Adrenal gland (tissue), 19 donors: ENCODE measurements at places on chromosomes 3 and 15. TPM values are rescaled to one million over a fixed set of nuclear protein-coding genes. Genes with fewer than 3 reads are reported as not detected.

DNA sequence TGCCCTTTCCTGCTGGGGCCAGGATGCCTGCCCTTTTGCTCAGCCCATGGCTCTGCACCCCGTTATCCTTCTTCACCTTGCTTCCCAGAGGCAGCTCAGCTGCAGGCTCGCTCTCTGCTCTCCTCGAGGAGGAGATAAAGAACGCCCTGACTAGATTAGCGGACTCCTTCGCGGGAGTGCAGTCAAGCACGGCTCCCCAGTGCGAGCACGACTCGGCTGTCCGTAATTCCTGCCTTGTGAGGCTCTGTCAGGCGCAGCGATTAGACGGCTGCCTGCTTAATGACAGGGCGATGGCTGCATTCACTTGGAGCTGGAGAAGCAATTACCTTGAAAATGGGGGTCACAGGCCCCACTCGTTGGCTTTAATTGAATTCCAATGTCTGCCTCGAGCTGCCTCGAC is 25.9 kb downstream of the TLE3 start:
- no peaks in the 10 kb centered on the region for H3K4me1 ChIP-seq
- no peak overlapping the region for H3K4me3 ChIP-seq
- no peak overlapping the region for H3K27ac ChIP-seq
- peaks cover 83% of the 10 kb centered on the region for H3K36me3 ChIP-seq

- H3K4me3 ChIP-seq = no peak overlapping the region
- H3K27ac ChIP-seq = no peak overlapping the region
- DNase-seq = peak; percentile 39
- H3K36me3 ChIP-seq = no peaks in the 10 kb centered on the region
Measured at GRCh38 chr3:4507024-4507596, 14.0 kb downstream of the ITPR1 start.

GRCh38 chr15:42508263-42508690 is 12.8 kb downstream of the SNAP23 start:
- peak overlapping the region; percentile 32 for H3K27ac ChIP-seq
- H3K4me3 ChIP-seq = no peak overlapping the region
- H3K4me1 ChIP-seq = peaks cover 37% of the 10 kb centered on the region
- no peak for DNase-seq
- H3K27me3 ChIP-seq = no peaks in the 10 kb centered on the region

DNA sequence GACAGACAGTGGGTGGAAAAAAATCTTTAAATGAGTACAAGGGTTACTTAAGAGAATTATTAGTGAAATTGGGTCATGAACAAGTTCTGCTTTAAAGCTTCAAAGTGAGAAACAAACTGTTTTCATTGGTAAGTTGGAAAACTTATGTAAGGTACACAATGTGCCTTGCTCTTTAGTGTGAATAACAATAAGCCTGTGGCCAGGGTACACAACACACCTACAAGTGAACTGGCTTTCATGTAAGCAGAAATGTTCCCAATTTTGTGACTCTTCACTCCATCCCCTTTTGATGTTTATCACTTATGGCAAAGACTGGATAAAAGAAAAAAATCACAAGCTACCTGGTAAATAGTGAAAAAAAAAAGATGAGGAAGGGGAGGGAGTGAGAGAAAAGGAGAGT is 253.7 kb downstream of the ZBTB20 start:
- H3K4me3 ChIP-seq = no peak overlapping the region
- no peaks in the 10 kb centered on the region for H3K27me3 ChIP-seq
- H3K27ac ChIP-seq = no peak overlapping the region
- DNase-seq = no peak

- no peak for DNase-seq
- H3K4me1 ChIP-seq = no peaks in the 10 kb centered on the region
- no peak overlapping the region for H3K27ac ChIP-seq
- H3K27me3 ChIP-seq = no peaks in the 10 kb centered on the region
Measured at GRCh38 chr3:101762041-101762646, 16.9 kb upstream of the NXPE3 start.

- no peak overlapping the region for H3K27ac ChIP-seq
- H3K4me3 ChIP-seq = no peak overlapping the region
- no peaks in the 10 kb centered on the region for H3K4me1 ChIP-seq
- no peak for DNase-seq
- H3K27me3 ChIP-seq = no peaks in the 10 kb centered on the region
Measured at GRCh38 chr3:143045639-143046038, 44.3 kb downstream of the U2SURP start.

GRCh38 chr15:53351373-53351772 is 408.1 kb downstream of the WDR72 start:
- H3K27me3 ChIP-seq = no peaks in the 10 kb centered on the region
- no peaks in the 10 kb centered on the region for H3K4me1 ChIP-seq
- DNase-seq = no peak
- no peaks in the 10 kb centered on the region for H3K36me3 ChIP-seq
- no peak overlapping the region for H3K4me3 ChIP-seq

DNA sequence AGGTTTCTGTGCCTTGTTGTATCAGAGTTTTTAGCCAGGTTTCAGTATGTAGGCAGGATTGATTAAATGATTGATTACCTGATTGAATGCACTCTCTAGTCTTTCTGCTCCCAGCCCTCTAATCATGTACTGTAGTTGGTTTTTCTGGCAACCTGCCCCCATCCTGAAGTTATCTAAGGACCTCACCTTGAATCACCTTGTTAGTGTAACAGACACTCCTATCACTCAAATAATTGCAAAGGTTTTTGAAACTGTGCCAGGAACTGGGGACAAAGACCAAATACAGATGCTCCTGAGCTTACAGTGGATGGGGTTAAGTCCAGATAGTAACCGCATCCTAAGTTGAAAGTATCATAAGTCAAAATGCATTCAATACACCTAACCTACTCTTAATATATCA is 141.5 kb upstream of the EIF1B start:
- H3K36me3 ChIP-seq = no peaks in the 10 kb centered on the region
- no peak overlapping the region for H3K27ac ChIP-seq
- no peak overlapping the region for H3K4me3 ChIP-seq
- no peaks in the 10 kb centered on the region for H3K4me1 ChIP-seq
- no peak for DNase-seq
- H3K27me3 ChIP-seq = no peaks in the 10 kb centered on the region

DNA sequence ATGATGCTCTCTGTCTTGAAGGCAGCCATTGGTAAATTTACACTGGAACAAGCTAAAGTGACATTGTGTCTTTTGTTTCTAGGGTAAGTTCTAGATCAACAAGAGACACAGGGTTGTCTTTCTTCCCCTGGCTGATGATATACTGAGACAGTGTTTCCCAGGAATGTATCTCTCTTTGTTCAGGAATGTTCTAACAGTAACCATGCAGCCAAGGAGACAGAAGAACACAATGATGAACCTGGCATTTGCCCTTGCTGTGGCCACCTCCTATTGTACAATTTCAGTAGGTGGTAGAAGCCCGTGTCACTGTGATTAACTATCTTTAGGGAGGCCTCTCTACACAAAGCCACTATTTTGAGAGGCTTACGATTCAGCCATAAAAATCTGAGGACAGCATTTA is 130.7 kb downstream of the LRTM1 start:
- H3K4me3 ChIP-seq = no peak overlapping the region
- DNase-seq = no peak
- no peak overlapping the region for H3K27ac ChIP-seq
- no peaks in the 10 kb centered on the region for H3K4me1 ChIP-seq

DNASE1L3 gene
- total RNA-seq = 77.0 TPM

MED12L gene
- total RNA-seq = 5.8 TPM
